ENCODE measurements at places on chromosomes 6 and 20. TPM values are rescaled to one million over a fixed set of nuclear protein-coding genes. Genes with fewer than 3 reads are reported as not detected.

Gene ACSS1
- polyA plus RNA-seq: 48.2 TPM

Gene TMEM244
- polyA plus RNA-seq: not detected

Gene GABRR1
- polyA plus RNA-seq: not detected

Gene DLL1
- 1.5 TPM for polyA plus RNA-seq

Gene HS3ST5
- polyA plus RNA-seq: not detected

Gene GHRH
- polyA plus RNA-seq: not detected

Gene CTAGE9
- polyA plus RNA-seq: not detected

Gene CAGE1
- not detected for polyA plus RNA-seq

Gene SLC25A27
- polyA plus RNA-seq: not detected

GRCh38 chr6:147061252-147061651 lies 143.0 kb upstream of the STXBP5 start:
- DNase-seq: no peak

DNA sequence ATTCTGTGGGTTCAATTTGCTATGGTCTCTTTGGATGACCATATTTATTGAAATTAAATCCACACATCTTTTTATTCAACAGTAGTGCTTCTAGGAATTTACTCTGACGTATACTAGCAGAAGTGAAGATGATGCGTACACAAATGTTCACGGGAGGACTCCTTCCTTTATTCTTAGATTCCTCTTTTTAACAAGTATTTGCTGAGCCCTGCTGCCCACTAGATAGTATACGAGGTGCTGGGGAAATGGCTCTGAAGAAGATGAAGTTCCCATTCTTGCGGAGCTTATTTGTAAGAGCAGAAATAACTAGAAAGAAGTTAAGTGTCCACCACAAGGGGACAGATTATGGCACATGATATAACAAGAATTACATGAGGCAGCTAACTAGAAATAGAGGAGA lies 145.2 kb downstream of the DOK5 start:
- DNase-seq: no peak

- DNase-seq: no peak
These were observed 246.5 kb upstream of the SUPT3H start for GRCh38 chr6:45624228-45624627.

DNA sequence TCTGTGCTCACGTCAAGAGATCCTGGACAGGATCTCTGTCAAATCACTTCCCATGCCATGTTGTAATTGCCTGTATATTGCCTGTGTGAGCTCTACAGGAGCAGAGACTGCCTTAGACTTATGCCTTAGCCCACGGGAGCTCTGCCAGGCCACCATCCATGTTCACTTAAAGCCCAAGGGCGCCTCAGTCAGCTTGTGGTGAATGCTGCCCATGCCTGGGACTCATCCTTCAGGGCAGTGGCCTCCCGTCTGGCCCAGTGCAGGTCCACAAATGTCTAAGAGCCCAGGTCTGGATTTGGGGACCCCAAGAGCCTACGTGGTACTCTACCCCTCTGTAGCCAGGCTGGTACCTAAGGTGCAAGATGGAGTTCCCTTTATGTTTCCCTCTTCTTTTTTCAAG lies 22.4 kb upstream of the BPIFA2 start:
- DNase-seq: no peak

GRCh38 chr6:5138995-5139827 lies 54.1 kb downstream of the PPP1R3G start:
- DNase-seq: no peak

DNA sequence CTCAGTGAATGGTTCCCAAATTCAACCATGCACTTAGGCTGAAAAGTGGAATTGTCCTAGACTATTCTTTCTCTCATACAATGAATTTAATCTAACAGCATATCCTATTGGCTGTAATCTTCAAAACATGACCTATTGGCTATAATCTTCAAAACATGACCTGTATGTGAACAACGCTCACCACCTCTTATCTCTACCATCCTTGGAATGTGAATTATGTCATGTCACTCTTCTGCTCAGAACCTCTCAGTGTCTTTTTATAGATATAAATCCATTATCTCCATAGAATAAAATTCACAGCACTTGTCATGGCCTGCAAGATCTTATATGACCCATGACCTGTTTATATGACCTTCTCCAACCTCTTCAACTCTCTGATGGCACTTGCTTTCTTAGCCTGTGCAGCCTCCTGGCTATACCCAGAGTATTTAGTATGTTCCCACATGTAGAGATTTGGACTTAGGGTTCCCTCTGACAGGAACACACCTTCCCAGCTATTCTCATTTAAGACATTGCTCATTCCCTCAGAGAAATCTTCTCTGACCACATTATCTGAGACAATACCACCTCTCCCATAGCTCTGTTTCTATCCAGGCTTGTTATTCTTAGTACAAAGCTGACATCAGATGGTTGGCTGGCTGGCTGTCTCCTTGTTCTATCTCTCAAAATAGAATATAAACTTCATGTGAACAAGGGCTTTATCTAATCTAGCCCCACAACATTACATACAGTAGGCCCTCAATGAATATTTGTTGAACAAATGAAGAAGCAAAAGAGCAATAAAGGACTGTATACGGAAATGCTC lies 275.0 kb upstream of the PREP start:
- DNase-seq: no peak

DNA sequence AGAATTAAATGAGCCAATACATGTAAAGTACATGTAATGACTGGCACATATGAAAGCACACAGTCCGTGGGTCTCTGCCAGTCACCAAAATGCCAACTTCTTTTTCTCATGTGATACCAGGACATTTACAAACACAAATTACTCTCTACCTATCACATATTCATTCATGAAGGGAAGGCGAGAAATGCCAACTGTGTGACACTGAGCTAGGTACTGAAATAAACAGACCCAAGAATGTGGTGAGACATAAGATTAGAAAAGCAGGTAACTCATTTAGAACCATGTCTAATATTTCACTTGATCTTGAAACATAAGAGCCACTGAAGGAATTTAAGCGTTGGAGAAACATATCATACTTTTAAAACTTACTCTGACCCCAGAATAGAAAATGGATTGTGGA lies 41.4 kb downstream of the HBS1L start:
- no peak for DNase-seq

DNA sequence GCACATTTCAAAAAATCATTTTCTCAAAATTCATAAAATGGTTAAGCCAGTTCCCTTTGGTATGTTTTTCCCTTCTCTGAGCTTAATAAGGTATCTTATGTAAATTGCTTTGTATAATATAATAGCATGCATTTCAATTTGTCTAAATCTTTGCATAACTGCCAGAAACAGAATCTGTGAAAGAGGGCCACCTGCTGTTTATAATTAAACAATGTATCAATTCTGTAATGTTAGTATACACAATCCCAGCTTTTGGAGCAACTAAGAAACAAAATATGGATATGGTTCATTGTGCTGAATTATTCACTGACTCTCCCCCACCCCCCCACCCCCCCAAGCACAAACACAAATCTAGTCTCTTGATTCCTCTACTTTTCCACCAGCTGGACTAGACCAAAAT lies 54.8 kb downstream of the GPX5 start:
- no peak for DNase-seq

GRCh38 chr6:100809346-100809745 lies 71.8 kb downstream of the ASCC3 start:
- DNase-seq: no peak

DNA sequence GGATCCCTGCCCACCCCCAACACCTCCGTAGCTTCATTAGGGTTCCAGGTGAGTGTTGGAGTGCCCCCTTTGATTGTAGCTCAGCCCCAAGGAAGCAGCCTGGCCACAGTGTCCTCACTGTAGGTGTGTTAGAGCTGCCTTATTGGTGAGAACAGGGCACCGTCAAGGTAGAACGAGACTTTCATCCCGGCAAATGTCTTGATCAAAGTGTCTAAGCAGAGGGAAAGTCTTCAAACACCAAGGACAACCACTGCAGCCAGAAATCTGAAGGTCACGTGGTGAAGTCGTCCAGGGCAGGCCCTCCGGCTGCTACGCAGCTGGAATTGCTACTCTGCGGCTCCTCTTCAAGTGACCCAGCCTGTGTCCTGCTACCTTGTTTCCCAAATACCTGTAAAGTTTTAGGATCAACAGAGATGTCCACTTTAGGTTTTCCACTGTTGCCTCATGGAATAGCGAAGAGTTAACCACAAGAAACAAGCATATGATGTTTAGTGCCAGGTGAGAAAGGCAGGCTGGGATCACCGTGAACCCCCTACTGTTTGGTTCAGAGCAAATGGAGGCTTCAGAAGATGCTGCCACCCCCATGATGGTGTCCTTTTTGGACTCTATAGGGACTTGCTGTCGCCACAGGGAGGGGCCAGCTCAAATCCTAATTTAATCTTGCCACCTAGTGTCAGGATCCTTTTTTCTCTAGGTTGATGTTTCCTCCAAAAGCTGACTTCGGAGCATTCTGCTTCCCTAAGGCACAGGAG lies 1.7 kb upstream of the DLL1 start:
- DNase-seq: no peak

DNA sequence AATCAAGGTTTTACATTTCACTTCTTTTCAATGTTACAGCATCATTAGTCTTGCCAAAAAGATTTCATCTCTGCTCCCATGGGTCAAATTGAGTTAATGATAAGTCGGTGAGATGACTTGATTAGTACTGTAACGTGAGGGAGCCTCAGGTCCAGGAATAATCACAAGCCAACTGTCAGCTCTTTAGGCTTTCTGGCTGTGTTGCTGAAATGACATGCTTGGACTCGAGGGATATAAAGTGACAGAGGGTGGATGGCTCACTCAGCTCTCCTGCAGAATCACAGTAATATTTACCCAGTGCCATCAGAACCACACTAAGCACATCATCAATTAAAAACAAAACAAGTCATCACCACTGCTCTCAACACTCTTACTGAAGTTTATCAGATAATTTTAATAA lies 196.2 kb upstream of the THEMIS start:
- no peak for DNase-seq

DNA sequence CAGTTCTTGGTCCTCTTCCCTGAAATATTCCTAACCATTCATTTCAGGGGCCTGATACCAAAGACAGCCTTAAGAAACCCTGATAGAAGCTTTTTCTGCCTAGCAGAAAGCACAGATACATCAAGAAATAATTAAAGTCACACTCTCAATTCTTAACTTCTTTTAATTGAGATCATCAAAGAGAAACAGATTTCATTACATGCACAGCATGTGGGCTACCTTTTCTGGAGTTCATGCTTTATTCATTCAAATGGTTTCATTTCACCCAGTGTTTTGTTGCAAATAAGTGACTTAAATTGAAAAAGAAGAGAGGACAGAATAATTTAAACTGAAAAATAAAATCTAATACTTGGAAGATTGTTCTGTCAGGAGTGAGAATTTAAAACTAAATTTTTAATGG lies 192.6 kb upstream of the GGTLC1 start:
- DNase-seq: no peak

DNA sequence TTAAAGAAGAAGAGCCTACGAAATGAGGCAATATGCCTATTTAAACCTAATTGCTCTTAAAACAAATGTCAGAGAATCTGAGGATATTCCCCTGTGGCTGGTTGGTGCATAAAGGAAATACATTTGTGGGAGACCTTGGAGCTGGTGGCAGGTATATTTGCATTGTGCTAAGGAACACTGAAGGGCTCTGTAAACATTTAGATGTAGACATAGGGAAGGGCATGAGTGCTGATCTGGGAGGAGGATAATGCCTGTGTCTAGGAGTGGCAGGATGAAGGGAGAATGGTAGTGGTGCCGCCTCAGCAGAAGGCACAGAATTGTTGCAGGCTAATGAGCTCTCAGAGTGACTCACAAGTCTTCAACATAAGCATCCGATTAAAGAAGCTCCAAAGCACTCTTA lies 85.8 kb downstream of the CD164 start:
- DNase-seq: no peak

GRCh38 chr6:158175111-158175510 lies 7.0 kb downstream of the GTF2H5 start:
- DNase-seq: no peak

DNA sequence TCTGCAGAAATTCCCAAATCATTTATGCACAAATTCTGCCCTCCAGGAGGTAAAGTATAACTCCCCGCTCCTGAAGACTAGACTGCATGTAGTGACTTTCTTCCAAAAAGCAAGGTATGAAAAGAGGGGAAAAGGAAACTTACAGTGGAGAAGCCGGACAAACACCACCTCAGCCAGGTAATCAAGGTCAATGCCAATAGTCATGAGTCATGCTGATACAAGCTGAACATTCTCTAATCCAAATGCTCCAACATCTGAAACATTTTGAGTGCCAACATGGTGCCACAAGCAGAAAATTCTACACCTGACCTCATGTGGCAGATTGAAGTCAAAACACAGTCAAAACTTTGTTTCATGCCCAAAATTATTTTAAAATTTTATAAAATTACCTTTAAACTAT lies 165.6 kb downstream of the FOXA2 start:
- no peak for DNase-seq

- DNase-seq: no peak
These were observed 683.8 kb downstream of the DOK5 start for GRCh38 chr20:55159230-55159629.

DNA sequence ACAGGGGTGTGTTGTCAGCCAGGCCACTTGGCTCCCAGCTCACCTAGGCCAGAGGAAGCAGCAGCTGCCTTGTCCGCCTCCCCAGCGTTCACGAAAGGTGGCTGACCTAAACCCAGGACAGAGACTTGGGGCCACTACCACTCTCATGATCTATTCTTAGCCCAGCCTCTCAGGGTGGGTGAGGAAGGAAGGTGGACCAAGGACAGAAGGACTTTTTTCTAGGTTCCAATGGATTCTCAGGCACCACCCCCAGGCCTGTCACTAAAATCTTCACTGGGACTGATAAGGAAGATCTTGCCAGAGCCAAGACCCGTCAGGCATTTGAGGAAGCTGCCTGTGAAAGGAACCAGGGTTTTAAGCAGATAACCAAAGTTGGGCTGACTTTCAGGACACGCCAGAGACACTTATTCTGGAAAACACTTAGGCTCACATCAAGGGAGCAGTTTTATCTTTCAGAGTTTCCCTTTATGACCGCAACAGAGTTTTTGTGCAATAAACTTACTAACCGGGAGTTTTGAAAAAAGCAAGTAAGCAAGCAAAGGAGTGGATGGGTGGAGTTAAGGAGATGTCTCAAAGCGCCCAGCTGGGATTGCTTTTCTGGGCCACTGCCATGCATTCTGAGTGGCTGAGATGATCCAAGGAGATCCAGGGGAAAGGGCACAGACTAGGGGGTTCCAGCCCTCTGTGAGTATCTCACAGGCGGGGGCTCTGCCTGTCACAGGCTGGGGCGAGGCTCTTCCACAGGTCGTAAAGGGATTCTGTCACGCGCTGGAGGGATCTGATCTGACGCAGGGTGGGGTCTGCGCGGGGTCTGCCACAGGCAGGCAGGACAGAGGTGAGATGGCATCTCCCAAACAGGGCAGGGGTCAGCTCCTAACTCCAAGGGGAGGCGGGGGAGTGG lies 989 bp downstream of the FITM2 start:
- DNase-seq: no peak
